ENCODE measurements at places on chromosomes 2 and 18.

- no peak for DNase-seq
Measured at GRCh38 chr2:82811946-82812345, 1647.1 kb downstream of the SUCLG1 start.

- DNase-seq, result no peak
Measured at GRCh38 chr2:113755035-113755834, 1.2 kb downstream of the SLC35F5 start.

GRCh38 chr2:39625193-39625926 is 40.4 kb upstream of the TMEM178A start:
- no peak for DNase-seq

GRCh38 chr2:204159526-204159925 is 223.0 kb downstream of the ICOS start:
- no peak for DNase-seq

- no peak for DNase-seq
Measured at GRCh38 chr2:223989206-223989855, 32.1 kb downstream of the MRPL44 start.

- DNase-seq, result no peak
Measured at GRCh38 chr2:173966274-173967098, 1.3 kb upstream of the SP3 start.
